ENCODE measurements at places on chromosomes 3 and 15. TPM values are rescaled to one million over a fixed set of nuclear protein-coding genes. Genes with fewer than 3 reads are reported as not detected.

DNA sequence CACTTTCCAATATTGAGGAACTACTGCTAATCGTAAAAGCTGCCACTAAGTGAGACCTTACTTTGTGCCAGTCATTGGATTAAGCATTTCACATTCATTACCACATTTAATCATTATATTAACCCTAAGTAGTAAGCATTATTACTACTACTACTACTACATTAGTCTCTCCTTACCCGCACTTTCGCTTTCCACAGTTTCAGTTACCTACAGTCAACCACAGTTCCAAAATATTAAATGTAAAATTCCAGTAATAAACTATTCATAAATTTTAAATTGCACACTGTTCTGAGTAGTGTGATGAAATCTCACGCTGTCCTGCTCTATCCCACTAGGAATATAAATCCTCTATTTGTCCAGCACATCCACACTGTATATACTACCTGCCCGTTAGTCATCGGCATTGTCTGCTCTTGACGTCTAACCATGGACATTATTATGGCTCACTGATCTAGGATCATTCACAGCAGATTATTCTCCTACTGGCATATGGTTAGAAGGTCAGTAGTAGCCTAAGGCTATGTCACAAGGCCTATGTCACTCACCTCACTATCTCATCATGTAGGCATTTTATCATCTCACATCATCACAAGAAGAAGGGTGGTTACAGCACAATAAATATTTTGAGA is 121.1 kb downstream of the GSK3B start:
- no peak for DNase-seq
- H3K36me3 ChIP-seq, result no peaks in the 10 kb centered on the region
- H3K4me1 ChIP-seq, result no peaks in the 10 kb centered on the region
- H3K4me3 ChIP-seq, result no peak overlapping the region
- no peaks in the 10 kb centered on the region for H3K27me3 ChIP-seq
- H3K27ac ChIP-seq, result no peak overlapping the region

GRCh38 chr3:167031364-167032049 is 348.6 kb downstream of the ZBBX start:
- no peaks in the 10 kb centered on the region for H3K27me3 ChIP-seq
- no peaks in the 10 kb centered on the region for H3K4me1 ChIP-seq
- no peak overlapping the region for H3K27ac ChIP-seq
- no peak overlapping the region for H3K4me3 ChIP-seq
- DNase-seq, result no peak

The CCR8 gene
- not detected for total RNA-seq

DNA sequence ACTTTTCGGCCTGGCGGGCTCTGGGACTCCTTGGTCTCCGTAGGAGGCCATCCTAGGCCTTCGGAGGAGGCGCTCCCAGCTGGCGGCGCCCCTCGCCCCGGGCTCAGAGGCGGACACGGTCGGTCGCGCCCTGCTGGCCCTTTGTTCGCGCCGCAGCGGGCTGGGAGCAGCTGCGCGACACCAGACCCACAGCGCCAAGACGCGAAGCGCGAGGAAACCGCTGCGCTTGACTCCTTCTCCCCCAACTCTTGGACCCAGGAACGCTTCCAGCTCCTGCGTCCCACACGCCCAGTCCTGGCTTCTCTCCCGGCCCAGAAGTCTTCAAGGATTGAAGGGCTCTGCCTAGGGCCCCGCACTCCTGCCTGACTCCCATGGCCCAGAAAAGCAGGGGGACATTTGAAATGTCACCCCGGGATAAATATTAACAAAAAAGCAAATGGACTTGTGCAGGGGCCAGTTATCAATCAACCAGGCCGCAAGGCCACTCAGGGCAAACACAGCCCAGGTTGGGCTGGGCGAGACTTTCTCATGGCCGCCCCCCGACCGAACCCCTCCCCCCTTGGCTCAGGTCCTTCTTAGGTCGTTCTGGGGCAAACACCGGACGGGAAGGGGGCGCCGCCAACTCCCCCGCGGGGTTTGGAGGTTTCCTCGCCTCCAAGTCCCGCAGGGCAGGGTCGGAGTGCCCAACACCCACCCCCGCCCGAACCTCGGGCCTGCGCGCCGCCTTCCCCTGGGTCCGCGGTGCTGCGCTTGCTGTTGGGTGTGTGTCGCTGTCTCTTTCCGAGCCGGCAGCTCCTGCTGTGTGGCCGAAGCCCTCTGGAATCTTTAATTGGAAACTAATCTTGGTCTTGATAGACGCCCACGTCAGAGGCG is 5.1 kb downstream of the ONECUT1 start:
- no peak overlapping the region for H3K27ac ChIP-seq
- H3K4me1 ChIP-seq, result peaks cover 31% of the 10 kb centered on the region
- no peak for DNase-seq
- H3K27me3 ChIP-seq, result peaks cover 92% of the 10 kb centered on the region

DNA sequence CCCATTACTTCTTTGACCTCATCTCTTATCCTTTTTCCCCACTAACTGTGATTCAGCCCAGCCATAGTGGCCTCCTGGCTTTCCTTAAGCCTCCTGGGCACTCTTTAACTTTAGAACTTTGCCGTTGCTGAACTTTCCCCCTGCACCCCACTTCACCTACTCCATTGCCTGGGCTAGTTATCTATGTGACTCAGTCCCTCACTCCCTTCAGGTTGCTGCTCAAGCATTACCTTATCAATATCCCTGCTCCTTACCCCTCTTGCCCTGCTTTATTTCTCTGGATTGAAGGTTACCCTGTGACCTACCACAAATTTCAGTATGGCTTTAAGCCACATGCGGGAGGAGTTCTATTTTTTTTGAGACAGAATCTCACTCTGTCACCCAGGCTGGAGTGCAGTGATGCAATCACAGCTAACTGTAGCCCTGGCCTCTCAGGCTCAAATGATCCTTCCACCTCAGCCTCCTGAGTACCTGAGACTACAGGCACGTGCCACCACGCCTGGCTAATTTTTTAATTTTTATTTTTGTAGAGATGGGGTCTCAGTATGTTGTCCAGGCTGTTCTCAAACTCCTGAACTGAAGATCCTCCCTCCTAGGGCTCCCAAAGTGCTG is 3.4 kb downstream of the MON1A start:
- H3K4me3 ChIP-seq, result no peak overlapping the region
- no peaks in the 10 kb centered on the region for H3K27me3 ChIP-seq
- H3K27ac ChIP-seq, result no peak overlapping the region
- H3K36me3 ChIP-seq, result no peaks in the 10 kb centered on the region
- peaks cover 11% of the 10 kb centered on the region for H3K4me1 ChIP-seq
